CD14-positive monocyte (primary cell): ENCODE measurements at places on chromosomes 6 and 20.

DNA sequence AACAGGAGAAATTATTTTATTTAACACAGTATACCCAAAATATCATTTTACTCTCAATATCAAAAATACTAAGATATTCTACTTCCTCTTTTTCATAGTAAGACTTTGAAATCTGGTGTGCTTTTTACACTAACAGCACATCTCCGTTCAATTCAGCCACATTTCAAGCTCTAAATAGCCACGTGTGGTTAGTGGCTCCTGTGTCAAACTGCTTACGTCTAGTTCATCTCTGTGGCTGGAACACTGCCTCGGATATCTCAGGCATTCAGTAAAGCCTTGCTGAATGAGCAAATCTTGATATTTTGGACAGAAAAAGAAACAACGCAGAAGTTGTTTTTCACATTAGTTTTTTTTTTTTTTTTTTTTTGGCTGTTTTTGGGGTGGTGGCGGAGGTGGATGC is 136.1 kb downstream of the EYA4 start:
- no peak for DNase-seq

DNA sequence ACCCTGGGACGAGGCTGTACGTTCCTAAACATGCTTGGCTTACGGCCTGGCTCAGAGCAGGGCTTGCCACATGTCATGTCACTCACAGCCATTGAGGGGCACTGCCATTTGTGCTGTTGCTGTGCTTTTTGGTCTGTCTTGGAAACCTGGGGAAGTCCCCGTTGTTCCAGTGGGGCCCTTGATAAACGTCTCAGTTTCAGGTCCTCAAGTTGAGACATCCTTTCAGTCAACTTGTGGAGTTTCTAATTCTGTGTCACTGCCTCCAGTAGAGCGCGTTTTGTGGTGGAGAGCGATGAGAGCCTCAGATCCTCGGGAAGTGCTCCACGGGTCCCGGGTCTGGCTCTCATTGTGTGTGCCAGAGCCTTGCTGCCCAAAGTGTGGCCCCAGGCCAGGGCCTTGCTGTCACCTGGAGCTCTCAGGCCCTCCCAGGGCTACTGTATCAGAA is 43.0 kb upstream of the CCR6 start:
- peak; percentile 73 for DNase-seq

DNA sequence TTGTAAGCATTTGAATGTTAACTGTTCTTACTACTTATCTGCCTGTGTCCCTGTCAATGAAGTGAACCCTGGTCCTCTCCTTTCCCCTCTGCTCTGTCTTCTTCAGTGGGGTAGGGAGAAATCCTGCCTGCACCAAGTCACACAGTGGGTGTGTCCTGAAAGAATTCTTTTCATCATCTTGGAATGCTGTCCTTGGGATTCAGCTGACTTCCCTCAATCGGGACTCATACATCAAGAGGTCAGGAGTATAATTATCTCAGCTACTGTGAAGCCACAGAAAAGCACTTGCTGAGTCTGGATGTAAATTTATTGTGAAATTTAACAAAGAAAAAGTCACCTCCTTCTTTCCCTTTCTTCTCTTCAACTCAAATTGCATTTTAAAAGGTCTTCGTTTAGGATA is 328.5 kb downstream of the SOX4 start:
- DNase-seq = no peak

DNA sequence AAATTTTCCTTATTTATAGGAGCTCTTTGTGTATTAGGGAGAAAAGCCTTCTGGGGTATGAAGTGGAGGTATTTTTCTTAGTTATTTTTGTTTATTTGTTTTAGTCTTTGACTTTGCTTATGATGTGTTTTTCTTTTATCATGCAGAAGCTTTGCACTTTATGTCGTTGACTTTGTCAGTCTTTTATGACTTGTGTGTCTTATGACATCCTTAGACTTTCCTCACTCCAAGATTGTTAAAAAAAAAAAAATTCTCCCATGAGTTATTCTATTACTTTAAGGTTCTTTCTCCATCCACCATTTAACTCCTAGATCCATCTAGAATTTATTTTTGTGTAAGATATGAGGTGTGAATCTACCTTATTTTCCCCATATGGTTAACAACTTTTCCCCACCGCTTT is 36.6 kb downstream of the BICRAL start:
- DNase-seq = no peak

DNA sequence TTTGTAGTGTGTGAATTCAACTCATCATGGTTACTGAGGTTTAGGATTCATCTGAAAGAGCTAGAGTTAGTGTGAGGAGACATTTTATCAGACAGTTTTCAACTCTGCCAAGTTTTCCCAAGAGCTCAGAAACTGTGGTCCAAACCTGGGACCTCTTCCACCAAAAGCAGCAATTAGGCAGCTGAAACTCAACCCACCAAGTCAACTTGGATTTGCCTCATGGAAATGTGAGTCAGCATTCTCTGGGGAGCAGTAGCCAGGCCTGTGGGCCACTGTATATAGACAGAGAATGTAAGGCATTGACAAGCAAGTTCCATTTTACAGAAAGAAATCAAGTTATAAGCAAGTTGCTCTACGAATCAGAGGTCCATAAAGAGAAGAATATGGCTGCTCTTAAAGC is 178.8 kb upstream of the HDDC2 start:
- DNase-seq = no peak

DNA sequence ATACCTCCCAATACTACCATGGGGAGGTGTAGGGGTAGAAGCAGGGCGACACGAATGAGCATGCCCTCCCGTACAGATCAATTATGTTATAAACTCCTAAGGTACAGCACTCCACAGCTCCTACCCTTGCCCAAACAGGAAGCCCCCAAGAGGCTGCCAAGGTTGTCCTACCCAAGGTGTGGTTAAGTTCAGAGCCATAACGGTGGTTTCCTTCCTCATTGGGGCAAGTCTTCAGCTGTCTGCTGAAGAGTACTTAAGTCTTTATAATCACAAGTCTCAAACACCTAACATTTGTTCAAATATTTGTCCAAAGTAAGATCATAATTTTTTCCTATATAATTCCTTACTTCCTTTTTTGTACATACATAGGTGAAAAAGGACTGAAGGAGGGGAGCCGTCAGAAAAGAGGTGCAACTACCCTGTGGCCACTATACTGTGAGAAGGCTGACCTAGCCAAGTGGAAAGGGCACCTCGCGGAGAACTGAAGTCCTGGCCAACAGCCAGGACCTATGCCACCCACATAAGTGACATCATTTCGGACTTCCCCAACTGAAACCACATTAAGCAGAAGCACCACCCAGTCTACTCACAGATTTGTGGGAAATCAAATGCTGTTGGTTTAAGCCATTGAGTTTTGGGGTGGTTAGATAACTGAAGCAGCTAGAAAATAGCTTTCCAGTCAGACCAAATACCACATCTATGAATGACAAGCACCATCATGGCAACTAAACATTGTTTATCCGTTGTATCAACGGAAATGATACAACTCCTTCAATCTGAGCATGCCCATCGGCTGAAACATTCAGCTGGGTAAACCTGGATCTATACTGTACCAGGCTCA is 2.9 kb upstream of the RAB22A start:
- peak; percentile 97 for DNase-seq

GRCh38 chr6:137216106-137216505 is 3.1 kb downstream of the IFNGR1 start:
- DNase-seq = peak; percentile 60

- no peak for DNase-seq
Observed at GRCh38 chr6:2817903-2818443, 23.7 kb downstream of the SERPINB1 start.
